ENCODE measurements at places on chromosomes 6 and 20.

DNA sequence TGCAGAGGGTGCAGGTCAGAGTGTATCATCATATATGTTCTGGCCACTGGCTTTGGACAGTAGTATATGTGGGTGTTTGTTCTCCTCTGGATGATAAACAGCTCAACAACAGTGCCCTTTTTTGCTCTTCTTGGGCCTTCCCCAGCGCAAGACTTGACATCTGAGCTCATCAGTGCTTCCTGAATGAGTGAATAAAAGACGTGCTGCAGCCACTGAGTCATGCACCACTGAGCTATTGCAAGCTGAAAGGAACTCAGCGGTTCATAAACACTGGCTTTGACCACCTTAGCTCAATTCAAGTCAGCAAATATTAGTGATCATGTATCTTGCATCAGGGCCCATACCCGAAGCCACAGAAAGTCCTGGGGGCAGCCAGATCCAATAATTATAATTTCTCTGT is 105.3 kb upstream of the KCNG1 start:
- peak; percentile 87 for DNase-seq

DNA sequence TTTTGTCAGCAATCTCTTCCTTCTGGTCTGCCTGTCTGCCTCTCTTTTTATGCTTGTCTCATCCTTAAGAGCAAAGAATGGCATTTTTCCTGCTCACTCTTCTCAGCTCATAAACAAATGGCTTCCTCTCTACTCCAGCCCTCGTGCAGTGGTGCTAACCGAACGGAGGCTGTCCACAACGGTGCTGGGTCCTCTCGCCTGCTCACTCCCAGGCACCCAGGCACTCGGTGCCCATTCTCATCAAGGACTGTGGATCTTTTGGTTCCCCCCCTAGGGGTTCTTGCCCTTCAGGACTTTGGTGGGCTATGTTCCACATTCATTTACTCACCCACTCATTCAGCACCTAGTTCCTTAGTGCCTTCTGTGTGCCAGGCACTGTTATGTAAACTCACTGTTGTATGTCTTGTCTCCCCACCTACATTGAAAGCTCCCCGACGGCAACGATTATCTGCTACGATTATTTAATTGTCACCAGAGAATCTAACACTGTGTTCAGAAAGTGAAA is 113.9 kb downstream of the FYN start:
- DNase-seq, result no peak

GRCh38 chr20:562232-562897 is 18.8 kb upstream of the CSNK2A1 start:
- no peak for DNase-seq

DNA sequence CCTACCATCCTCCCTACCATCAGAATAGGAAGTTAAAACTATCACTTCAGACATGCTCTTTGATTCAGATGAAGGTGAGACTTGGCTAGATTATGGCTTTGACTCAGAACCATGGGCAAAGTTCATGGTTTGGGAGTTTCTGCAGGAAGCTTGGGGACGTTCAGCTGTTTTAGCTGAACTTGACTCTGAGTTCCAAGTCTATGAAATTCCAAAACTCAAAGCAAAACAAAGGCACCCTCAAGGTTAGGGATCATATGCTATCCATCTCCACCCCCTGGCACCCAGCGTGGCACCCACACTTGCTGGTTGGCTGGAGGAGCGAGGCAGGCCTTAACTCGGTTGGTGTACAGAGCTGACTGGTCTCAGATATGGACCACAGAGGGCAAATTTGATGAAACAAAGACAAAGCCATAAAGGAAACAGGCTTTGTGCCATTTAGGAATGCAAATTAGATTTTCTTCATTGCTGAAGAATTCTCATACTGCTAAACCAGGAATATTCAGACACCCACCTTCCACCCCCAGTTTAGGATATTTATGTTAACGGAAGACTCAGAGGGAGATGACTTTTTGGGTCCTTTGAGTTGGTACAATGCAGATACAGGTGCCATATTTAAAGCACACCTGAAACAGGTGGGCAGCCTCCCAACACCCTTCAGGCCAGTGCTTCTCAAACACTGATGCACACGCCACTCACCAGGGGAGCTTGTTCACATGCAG is 88.4 kb upstream of the SLC22A16 start:
- no peak for DNase-seq

GRCh38 chr20:40275738-40276137 is 413.3 kb downstream of the MAFB start:
- no peak for DNase-seq

GRCh38 chr6:3159805-3160781 is 2.7 kb upstream of the TUBB2A start:
- no peak for DNase-seq

- DNase-seq, result no peak
Observed at GRCh38 chr20:17463711-17464110, 67.5 kb downstream of the BFSP1 start.

DNA sequence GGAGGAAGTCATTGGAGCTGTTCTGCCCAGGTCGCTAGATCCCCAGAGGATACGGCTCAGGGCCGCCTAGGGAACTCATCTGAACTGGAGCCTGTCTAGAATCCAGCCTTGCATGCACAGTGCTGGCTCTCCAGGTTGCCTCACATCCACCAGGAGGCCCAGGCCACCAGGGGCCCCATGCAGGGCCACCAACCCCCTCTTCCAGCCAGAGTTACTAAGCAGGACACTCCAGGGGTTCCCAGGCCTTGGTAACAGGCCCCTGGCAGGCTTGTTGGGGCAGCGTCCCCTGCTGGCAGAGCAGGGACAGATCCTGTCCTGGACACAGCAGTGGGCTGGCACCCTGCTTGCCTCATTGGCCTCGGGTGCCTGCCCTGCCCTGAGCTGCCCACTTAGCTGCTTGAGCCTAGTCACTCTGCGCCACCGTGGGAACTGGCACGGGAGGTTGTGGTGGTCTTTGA is 35.3 kb downstream of the EFCAB8 start:
- DNase-seq, result peak; percentile 43

- DNase-seq, result peak; percentile 68
Observed at GRCh38 chr20:52490711-52491430, 299.3 kb upstream of the ZFP64 start.

GRCh38 chr6:160933256-160933655 is 58.3 kb upstream of the MAP3K4 start:
- no peak for DNase-seq

DNA sequence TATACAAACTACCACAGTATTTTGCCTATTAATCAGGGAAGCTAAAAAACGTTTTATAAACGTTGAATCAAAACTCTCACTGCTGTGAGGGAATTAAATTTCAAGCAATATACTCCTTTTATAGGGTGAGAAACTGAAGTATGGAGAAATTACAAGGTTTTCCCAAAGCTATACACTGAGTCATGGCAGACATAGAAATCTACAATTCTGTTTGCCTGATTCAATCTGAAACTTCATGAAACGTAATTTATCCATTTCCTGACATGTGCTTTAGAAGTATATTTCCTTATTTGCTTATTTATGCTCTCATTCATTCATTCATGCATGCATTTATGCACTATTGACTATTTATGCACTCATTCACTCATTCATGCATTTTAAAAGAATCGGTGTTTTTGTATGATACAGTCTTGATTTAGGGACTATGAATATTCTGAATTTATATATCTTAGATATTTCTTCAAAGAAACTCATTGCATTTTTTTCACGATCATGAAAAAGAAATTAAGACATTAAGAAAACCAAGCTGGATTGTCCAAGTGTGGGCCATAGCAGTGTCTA is 16.5 kb downstream of the EYA4 start:
- DNase-seq, result no peak

DNA sequence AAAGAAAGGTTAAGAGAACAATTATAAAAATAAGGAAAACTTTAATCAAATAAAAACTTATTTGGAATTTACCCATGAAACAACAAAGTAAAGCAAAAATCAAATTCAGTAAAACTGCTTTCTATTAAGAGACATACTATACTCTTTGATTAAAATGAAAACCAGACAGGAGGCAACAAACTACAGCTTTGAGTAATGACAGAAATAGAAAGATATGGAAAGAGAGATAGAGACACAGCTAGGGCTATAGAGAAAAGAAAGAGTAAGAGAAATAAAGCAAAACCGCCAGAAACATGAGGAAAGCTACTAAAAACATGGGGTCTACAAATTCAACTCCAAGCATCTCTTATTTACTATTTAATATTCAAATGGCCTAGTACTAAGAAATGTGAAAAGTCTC is 67.6 kb downstream of the PHIP start:
- no peak for DNase-seq

DNA sequence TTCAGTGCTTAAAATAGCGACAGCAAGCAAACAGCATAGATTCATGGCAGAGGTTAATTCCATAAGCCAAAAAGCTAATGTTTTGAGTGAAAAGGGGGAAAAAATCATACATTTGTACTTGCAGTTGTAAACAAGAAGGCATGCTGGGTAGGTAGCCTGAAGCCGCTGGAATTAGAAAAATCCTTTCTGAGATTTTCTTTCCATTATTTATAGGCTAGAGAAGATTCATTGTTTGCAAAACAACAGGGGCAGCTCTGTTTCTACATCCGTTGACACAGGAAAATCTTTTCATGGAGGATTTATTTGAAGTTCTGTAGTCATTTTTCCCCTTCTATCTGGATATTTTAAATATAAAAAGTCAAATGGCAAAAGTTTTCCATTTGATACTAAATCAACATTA is 843.9 kb downstream of the QKI start:
- no peak for DNase-seq

DNA sequence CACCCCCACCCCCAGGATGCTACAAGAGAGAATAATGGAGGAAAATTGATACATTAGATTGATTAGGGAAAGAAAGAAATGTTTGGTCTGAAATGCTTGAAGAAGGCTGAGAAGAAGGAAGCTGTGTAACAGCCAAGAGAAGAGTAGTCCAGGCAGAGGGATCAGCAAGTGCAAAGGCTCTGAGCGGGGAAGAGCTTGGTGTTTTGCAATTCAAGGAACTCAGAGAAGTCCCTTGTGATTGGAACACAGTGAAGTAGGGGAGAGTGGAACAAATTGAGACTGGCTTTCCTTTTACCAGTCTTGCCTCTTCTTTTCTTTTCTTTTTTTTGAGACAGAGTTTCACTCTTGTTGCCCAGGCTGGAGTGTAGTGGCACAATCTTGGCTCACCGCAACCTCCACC is 76.6 kb upstream of the CHD6 start:
- DNase-seq, result no peak

DNA sequence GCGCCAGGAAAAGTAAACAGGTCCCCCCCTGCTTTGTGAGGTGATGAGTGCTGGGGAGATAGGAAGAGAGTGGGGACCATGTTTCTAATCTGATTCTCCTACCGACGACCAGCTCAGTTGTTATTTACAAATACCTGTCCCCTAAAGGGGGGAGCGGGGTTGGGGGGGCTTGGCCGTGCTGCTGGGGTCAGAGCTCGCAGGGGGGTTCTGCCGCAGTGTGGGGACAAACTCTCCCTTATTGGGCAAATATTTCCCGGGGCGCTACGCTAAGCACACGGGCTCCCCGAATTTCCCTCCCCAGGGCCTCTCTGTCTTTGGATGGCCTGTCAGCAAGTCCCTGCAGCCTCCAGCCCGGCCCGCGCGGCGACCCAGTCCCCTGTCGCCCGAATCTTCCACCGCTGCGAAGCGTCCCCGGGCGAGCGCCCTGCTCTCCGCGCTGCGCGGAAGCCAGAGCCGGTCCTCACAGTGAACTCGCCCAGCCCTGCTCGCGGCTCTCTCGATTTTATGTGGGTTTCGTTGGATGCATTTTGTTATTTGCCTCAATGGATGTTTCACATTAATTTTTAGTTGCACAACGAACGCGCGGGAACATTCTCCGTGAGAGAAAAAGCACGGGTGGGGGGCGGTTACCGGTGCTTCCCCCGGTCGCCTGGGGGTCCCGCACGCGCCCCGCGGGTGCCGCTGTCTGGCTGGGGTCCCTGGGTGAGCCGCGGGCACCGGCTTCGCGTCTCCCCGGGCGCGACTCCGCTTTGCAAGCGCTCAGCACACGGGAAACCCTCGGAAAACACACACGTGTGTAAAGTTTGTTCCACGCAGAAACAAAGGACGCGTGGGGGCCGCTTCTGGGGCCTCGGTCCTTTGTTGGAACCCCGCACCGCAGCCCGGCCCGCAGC is 1.5 kb upstream of the STX16 start:
- peak; percentile 36 for DNase-seq

GRCh38 chr20:18265441-18265840 is 22.9 kb upstream of the ZNF133 start:
- no peak for DNase-seq

GRCh38 chr6:170106906-170107525 is 183.9 kb downstream of the DLL1 start:
- DNase-seq, result no peak

DNA sequence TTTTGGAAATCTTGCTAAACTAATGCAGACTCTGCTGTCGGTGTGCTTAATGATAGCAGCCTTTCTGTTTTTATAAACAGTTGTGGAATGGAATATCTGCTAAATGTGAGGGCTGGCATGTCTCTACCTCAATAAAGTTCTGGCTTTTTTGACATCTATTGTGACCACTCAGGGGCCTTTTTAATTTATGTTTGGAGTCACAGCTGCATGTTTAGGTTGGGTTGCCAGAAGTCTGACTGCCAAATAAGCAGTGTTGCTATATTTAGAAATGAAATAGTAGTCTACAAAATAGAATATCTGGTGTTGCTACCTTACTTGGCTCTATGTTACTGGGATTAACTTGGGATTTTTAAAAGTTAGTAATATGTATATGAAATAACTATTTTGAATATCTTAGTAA is 125.1 kb upstream of the LOC128125822 start:
- DNase-seq, result no peak

DNA sequence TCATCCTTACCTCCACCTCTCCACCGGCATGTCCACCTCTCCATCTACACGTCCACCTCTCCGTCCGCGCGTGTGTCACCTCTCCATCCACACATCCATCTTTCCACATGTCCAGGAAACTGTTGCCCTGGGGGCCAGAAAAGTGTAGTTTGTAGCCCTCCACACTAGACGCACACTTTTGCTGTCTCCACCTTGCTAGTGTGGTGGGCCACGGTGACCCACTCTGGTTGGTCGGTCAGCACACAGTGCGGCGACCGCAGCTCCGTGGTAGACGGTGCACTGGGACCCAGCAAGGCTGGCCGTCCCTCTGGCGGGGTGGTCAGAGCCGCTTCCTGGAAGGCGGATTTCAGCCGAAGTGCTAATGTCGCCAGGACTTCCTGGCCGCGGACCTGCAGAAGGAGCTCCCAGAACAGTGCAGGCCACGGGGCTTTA is 268.6 kb downstream of the DLL1 start:
- no peak for DNase-seq

- peak; percentile 72 for DNase-seq
Observed at GRCh38 chr6:12356983-12357972, 67.1 kb downstream of the EDN1 start.

- DNase-seq, result peak; percentile 43
Observed at GRCh38 chr20:63772781-63773518, 33.4 kb downstream of the SLC2A4RG start.

DNA sequence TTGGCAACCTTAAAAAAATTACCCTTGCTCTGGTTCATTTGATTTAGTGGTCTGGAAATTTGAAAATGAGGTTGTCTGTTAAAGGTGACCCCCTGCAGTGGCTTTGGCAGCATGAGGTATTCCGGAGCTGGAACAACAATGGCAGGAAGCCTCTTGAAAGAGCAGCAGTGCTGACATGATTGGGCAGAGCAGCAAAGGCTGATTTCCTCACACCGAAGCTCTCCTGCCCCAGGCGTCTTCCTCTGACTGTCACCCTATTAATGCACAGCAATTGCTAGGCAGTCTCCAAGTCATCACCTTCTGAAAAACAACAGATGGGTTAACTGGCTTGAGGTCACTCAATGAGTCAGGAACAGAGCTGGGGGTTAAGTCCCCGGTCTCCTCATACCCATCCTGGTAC is 241.8 kb upstream of the MMS22L start:
- DNase-seq, result no peak
